ENCODE measurements at places on chromosomes 7 and 10. TPM values are rescaled to one million over a fixed set of nuclear protein-coding genes. Genes with fewer than 3 reads are reported as not detected.

DNA sequence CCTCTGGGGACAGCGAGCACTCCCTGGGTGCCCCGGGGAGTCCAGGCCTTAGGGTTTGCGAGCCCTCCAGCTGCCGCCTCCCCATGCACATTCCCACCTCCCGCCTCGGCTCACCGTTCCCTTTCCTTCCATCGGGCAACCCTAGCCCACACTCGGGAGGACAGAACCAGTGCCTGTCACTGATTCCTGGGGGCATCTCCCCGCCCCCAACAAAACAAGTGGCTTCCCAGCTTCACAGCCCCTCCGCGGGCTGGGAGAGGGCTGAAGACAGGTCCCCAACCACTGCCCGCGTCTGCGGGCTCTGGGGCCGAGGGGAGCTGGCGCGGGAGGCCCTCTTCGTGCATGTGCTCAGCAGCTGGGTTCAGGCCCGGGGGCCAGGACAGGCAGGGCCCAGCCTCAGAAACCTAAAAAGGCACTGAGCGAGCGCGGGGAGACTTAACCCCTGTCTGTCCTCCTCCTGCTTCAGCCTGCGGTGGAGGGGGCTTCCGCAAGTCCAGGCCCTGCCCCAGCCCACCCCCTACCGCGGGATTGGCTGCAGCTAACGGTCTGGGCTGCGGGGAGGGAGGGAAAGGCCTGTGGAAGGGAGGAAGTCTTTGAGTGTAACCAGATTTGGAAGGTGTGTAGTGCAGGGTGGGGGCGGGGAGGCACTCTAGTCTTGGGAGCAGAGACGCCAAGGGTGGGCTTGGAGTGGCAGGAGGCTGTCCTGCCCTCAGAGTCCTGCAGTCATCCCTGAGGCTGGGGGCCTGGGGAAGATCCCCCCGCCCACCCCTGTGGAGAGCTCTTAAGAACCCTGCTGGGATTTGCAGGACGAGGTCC, 1.2 kb downstream of the FLNC start:
- no peak for DNase-seq

DNA sequence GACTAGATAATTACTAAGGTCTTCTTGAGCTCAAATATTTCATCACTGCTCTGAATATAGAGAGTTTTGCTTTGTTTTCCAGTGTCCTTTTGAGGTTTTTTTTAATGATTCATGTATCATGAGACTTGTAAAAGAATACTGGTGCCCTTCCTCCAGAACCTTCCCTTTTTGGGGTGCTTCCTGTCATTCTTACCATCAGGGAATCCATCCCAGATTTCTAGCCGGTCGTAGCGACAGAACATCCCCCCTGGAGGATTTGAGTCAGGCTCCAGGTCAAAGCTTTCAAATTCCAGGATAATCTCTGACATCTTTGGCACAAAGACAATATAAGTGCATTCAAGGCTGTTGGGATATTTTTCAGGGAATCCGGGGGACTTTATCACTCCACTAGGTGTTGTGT, 71.0 kb downstream of the NRP1 start:
- DNase-seq: no peak

GRCh38 chr10:130078120-130078519, 32.5 kb downstream of the C10orf143 start:
- no peak for DNase-seq

GRCh38 chr10:74543276-74543675, 283.1 kb upstream of the KAT6B start:
- DNase-seq: no peak

- no peak for DNase-seq
These were observed 67.8 kb upstream of the NMT2 start for GRCh38 chr10:15236340-15236739.

- DNase-seq: no peak
These were observed 89.2 kb upstream of the BMPER start for GRCh38 chr7:33816106-33816505.

GRCh38 chr10:101840102-101840684, 3.4 kb downstream of the KCNIP2 start:
- DNase-seq: no peak

DNA sequence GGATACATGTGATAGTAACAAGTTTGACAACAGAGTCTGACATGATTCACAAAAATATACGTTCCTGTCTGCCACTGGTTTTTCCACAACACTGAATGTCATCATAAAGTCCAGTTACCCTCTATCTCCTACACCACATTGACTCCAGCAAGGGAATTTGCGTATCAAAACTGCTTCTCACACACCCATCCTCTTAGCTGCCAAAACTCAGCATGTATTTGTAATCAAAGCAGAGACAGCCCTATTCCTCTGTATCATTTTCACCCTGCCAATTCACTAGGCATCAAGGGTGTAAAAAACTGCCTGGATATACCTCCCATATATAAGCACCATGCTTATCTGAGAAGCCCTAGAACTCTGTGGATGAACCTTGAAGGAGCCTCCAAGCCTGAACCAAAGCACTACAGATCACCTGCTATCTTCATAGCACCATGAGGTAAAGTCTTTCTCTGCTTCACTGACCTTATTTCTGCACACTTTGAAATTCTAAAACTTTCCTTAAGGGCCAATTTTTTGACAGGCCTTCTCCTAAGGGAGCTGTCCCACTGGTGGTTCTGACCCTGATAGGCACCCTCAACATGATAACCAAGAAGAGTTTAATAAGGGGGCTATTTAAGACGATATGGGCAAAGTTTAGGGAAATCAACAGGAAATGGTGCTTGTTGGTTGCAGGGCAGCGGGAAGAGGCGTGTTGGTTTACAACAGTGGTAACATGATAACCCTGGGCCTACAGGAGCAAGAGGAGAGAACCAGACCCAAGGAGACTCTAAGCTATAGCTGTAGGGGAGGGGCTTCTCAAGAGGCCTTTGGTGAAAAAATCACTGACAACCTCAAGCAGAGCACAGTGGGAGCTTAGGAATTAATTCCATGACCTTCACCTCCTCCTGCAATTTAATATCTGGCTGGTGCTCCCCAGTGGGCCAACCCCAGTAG, at the start of gene IFIT1B:
IFIT1B (plus strand) TSS at position 352 of the 933 bp plus-strand sequence; CDS start at position 432, 80 bp downstream.
- DNase-seq: no peak

LIPM gene
- polyA plus RNA-seq: 0.44 TPM

DNA sequence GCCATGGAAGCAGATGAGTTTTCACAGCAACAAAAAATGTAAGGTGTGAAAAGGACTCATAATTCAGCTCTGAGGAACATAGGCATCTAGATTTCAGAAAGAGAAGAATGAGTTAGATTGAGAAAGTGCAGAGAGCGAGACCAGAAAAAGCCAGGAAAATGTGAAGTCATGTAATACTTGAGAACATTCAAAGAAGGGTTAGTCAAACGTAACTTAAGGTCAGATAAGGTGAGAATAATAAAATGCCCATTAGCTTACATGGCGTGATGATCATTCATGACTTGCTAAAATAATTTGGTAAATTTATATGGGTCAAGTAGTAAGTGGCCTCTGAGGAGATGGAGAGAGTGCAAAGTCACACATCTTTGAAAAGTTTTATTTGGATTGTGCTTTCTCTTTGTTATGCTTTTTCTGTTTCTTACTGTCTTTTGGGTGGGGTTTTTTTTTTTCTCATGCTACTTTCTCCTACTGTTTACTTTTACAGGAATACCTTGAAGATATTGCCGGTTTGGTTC, 271.8 kb upstream of the NRG3 start:
- no peak for DNase-seq

- no peak for DNase-seq
These were observed 476.6 kb downstream of the GATA3 start for GRCh38 chr10:8531116-8531515.

DNA sequence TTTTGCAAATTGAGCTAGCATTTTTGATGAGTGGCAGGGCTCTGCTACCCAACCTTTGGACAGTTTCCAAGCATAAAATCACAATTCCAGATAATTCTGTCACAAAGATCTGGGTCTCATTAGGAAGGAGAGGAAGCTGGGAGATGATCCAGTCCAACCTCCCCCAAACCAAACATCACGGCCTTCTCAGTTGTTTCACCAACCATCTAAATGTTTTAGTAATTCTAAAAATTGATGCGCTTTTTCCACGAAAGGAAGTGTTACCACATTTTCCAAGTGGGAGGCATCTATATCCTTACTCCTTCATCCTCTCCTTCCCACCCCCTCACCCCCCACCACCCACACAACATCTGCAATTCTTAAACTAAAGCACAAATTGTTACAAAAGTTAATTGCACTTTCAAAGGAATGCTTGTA, 108.3 kb downstream of the EGFR start:
- no peak for DNase-seq

HOXA2 gene
- polyA plus RNA-seq: 0.22 TPM

GIMAP6 gene
- 0.09 TPM for polyA plus RNA-seq

- no peak for DNase-seq
These were observed 50.5 kb upstream of the BMPER start for GRCh38 chr7:33854801-33855350.

GRCh38 chr7:91468256-91468655, 204.0 kb downstream of the FZD1 start:
- no peak for DNase-seq

- no peak for DNase-seq
These were observed 218.9 kb downstream of the KIAA1217 start for GRCh38 chr10:24427678-24428409.

COL13A1 gene
- 0.89 TPM for polyA plus RNA-seq

BICC1 gene
- 4.2 TPM for polyA plus RNA-seq

ZNF736 gene
- 8.2 TPM for polyA plus RNA-seq

CFAP46 gene
- polyA plus RNA-seq: 0.55 TPM

- no peak for DNase-seq
These were observed 4.4 kb downstream of the LDB1 start for GRCh38 chr10:102115775-102116174.

DNA sequence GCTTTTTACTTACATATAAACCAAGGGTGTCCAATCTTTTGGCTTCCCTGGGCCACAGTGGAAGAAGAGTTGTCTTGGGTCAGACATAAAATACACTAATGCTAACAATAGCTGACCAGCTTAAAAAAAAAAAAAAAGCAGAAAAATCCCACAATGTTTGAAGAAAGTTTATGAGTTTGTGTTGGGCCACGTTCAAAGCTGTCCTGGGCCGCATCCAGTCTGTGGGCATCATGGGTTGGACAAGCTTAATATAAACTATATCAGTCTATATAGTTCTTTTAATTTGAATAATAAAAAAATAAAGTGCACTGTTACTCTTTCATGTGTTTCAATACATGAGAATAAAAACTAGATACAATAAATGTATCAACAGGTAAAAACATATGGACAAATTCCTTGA, 179.9 kb downstream of the DNAJC1 start:
- no peak for DNase-seq

- peak; percentile 9 for DNase-seq
These were observed 161.7 kb upstream of the PLXDC2 start for GRCh38 chr10:19654576-19654975.

- peak; percentile 7 for DNase-seq
These were observed 6.8 kb downstream of the CYP26A1 start for GRCh38 chr10:93080350-93081046.

DNA sequence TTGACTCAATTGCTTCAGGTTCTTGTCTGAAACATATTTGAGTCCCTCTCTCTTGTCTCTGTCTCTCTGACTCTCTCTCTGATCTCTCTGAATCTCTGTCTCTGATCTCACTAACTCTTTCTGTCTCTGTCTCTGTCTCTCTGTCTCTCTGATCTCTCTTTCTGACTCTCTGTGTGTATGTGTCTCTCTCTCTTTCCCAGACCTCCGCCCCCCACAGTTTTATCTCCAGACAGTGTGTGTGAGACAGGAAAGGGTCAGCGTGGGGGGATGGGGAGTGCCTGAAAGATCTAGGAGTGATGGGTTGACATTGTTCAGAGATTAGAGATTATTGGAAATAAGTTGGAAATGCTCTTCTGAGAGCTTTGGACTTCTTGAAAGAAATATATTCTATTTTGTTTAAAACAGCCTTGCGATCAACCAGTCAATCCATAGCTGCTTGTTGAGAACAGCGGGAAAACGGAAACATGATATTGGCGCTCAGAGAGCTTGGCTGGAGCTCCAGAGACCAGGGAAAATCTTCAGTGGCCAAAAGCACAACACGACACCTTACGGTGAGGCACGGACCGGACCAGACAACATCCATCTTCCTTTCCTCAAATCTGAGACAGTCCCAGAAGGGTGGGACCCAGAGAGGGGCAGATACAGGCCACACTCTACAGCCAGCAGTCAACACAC, 35.5 kb downstream of the CALML3 start:
- no peak for DNase-seq

CCDC3 gene
- 0.25 TPM for polyA plus RNA-seq

RGR gene
- not detected for polyA plus RNA-seq

- DNase-seq: no peak
These were observed 129.2 kb upstream of the CDCA7L start for GRCh38 chr7:22074897-22075296.

DNA sequence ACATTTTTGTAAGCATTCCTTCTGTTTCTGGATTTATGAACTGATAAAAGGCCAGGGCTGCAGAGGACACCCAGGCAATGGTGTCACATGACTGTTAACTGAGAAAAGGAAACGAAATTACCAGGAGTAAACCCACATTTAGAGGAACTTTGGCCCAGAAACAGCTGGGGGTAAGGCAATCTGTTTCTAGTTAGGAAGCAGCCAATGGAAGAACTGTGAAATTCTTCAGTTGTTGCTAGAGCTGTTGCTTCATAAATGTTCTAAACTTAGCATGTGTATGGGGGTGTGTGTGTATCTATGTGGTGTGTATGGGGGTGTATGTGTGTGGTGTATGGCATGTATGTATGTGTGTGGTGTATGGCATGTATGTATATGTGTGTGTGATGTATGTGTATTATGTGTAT, 11.8 kb upstream of the PDCD4 start:
- DNase-seq: no peak

- no peak for DNase-seq
These were observed 503 bp downstream of the CROT start for GRCh38 chr7:87345962-87346371.

UNCX gene
- not detected for polyA plus RNA-seq

DNA sequence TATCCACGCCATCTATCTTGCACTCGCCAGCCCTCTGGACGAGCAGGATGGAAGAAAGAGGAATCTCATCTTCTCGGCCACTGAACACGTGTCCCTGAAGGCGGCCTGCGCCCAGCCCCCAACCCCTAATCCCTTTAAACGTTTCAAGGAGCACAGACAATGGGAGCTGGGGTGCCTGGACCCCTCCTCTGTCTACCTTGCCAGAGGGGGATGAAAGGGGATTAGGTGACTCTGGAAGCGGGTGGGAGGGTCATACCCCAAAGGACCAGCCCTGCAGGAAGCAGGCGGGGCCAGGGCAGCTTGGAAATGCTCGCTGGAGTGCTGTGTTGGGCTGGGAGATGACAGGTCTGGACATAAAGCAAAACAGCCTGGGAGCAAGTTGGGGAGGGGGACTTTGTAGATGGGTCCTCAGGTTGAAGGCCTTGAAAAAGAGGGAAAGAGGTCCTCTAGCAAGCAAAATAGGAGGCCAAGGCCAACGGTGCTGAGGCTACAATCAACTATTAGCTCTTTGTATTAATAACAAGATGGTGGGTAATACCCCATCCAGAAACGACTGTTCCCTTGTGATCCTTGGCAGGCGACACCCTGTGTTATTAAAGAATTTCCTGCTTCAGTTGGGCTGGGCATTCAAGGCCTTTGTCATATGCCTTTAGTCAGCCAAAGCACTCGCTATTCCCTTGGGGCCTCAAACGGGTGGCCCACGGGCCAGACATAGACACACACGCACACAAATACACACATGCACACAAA, 126.5 kb upstream of the UNC5B start:
- DNase-seq: no peak

DNA sequence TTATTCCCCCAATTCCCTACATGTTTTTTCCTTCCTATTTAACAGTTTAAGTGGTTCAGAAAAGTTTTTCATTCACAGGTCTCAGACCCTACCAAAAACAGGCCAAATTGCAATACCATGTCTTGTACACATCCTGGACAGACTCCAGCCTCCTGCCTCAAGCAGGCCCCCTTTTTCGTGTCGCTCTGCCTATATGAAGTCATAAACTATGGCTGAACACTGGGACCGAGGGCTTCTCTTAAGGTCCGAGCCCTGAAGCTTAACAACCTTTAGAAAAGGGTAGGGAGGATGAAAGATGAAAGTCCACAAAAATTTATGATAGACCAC, 1.4 kb downstream of the FBXW4 start:
- DNase-seq: no peak

NUTM2B gene
- 0.27 TPM for polyA plus RNA-seq
